AML-193 (cell line): ENCODE measurements at places on chromosomes 2 and 18.

- DNase-seq: no peak
Observed at GRCh38 chr2:45974056-45974455, 322.6 kb downstream of the PRKCE start.

DNA sequence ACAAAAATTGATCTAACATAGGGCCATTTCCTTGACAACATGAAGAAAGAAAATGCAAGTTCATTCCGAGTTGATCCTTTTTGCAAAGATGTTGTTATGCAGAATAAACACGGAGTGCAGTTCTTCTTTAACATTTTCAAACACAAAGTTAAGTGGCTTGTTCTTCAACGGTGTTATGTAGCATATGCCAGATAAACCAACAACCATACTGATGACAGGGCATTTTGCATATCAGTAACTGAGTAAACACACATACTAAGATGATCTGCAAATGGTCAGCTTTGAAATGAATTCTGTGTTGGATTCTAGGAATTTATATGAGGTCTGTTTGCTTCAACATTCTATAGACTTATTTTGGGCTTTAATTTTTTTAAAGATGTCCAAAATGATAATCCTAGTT, 266.4 kb downstream of the GPD2 start:
- no peak for DNase-seq

DNA sequence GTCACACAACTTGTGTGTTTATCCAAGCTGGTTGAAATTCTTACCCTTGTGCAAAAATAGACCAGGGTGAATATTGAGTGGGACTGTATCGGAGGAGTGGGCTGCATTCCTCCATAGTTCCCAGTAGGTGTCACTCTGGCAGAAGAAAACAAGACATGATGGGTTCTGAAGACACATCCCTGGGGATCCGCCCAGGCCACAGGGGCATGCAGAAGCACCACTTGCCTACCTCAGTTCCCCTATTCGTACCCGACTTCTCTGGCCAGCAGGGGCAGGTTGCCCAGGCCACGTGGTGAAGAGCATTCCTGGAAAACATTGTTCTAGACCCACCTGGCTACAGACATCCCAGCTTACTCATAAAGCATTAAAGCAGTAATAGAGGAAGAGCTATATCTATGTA, 168.2 kb downstream of the FAM210A start:
- DNase-seq: peak; percentile 41

GRCh38 chr2:113854970-113855740, 34.7 kb upstream of the ACTR3 start:
- DNase-seq: peak; percentile 45

GRCh38 chr2:162422894-162423293, 79.0 kb downstream of the GCA start:
- no peak for DNase-seq
